ENCODE measurements at places on chromosomes 11 and 22.

DNA sequence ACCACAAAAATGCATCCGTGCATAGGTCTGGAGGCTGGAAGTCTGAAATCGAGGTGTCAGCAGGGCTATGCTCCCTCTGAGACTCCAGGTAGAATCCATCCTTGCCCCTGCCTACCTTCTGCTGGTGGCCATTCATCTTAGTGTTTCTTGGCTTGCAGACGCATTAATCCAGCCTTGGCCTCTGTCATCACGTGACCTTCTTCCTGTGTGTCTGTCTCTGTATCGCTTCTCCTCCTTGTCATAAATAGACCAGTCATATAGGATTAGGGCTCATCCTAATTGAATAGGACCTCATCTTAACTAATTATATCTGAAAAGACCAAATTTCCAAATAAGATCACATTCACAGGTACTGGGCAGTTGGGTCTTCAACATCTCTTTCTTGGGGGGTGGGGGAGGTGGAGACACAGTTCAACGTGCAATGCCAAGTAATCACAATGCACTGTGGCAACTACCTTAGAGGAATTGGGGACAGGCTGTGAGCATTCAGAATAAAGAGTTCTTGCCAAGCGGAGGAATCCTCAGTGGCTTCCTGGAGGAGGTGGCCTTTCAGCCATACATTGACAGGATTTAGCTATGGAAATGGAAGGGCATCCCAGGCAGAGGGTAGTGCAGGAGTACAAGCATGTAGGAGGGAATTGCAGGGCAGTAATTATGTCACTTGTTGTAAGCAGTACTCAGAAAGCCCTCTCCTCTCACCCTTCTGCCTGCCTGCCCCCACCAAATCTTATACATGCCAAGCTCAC lies 96.2 kb upstream of the SYT13 start:
- no peak for DNase-seq

DNA sequence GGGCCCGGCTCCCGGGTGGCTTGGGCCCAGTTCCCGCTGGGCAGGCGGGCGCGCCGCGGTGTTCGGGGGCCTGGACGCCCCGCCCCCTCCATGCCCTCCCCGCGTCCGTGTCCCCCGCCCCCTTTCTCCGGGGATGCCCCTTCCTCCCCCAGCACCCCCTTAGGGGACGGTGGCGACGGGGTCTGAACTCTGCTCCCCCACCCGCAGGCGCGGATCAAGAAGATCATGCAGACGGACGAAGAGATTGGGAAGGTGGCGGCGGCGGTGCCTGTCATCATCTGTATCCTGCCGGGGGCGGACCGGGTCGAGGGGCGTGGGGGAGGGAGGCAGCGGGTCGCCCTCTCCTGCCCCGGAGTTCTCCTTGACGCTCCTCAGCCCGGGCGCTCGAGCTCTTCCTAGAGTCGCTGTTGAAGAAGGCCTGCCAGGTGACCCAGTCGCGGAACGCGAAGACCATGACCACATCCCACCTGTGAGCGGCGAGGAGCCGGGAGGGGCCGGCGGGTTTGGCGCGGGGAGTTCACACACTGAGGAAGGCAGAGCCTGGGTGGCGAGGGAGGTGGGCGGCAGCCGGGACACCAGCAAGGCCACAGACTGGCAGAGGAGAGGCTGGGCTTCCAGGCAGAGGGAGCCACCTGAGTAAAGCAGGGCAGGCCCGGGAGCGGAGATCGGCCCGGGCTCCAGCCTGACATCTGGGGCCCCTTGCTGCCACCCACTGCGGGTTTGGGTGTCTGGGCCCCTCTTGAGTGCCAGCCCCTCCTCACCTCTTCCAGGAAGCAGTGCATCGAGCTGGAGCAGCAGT lies 546 bp downstream of the DRAP1 start:
- no peak for DNase-seq

GRCh38 chr11:13338019-13338426 lies 60.4 kb downstream of the BMAL1 start:
- DNase-seq, result no peak

DNA sequence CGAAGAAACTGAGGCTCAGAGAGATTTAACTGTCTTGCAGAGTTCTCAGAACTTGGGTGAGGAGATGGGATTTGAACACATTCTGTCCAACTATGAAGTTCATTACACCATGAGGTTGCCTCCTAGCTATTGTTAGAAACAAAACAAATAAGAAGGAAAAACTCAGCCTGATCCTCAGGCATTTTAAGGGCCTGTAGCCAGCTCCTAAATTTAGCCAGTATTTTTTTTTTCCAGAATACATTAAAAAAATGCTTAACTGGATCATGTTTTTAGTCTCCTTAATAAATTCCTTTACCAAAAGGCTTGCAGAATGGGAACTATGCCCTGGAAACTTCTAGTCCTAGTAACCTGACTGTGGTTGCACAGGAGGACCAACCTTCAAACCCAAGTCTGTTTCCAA lies 212.0 kb downstream of the CSNK2A3 start:
- no peak for DNase-seq

DNA sequence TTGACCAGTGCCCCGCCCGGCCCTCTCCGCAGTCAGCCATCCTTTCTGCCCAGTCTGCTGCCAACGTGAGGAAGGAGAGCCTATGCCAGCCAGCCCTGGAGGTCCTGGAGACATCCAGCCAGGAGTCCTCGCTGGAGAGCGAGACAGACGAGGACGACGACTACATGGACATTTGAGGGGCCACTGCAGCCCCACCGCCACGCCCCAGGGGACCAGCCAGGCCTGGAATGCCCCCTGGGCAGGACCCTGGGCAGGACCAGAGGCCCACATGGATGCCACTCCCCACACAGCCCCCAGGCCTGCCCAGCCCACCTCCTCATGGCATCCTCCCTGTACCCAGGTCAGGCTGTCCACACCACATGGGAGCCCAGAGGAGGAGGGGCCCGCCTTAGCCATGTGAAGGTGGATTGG lies 3.3 kb upstream of the SUSD2 start:
- DNase-seq, result no peak

GRCh38 chr11:24064309-24064903 lies 432.4 kb upstream of the LUZP2 start:
- DNase-seq, result no peak

- no peak for DNase-seq
Measured at GRCh38 chr11:90197377-90197776, 25.5 kb downstream of the CHORDC1 start.

- no peak for DNase-seq
Measured at GRCh38 chr11:105574974-105575373, 34.9 kb upstream of the GRIA4 start.

DNA sequence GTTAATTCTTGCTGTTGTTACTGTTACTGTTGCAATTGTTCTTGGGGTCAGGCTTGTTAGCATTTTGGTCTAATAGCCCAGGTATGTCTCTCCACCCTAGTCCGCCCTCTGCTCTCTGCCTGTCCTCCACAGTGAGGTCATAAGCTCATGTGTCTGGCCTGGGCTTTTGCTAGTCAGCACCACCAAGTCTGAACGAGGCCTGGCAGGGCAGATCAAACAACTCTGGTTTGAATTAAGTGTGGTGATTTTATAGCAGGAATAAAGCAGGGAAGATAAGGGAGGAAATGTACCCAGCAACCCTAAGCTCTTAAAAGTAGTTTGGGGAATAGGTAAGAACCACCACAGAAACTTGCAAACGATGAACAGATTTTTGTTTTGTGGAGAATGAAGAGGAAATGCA lies 98.7 kb downstream of the ABTB2 start:
- DNase-seq, result no peak

DNA sequence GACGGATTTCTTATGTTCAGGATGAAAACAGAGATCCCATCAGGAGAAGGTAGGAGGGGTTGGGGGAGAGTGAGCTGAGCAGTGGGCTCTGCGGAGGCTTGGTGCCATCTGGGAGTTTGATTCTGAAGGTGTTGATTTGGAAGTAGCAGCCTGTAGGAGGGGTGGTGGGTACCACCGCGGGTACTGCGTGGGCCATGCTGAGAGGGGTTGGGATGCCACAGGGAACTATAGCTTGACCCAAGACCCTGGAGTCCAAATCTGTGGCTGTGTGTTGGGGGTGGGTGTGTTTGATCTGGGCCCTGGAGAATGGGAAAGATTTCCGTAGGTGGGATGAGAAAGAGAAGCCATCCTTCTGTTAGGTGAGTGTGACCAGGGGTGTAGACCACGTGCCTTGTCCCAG lies 5.0 kb downstream of the INCENP start:
- DNase-seq, result no peak

GRCh38 chr11:103076361-103076760 lies 15.6 kb downstream of the DCUN1D5 start:
- no peak for DNase-seq

GRCh38 chr11:4589017-4589416 lies 4.8 kb upstream of the OR52I1 start:
- no peak for DNase-seq

DNA sequence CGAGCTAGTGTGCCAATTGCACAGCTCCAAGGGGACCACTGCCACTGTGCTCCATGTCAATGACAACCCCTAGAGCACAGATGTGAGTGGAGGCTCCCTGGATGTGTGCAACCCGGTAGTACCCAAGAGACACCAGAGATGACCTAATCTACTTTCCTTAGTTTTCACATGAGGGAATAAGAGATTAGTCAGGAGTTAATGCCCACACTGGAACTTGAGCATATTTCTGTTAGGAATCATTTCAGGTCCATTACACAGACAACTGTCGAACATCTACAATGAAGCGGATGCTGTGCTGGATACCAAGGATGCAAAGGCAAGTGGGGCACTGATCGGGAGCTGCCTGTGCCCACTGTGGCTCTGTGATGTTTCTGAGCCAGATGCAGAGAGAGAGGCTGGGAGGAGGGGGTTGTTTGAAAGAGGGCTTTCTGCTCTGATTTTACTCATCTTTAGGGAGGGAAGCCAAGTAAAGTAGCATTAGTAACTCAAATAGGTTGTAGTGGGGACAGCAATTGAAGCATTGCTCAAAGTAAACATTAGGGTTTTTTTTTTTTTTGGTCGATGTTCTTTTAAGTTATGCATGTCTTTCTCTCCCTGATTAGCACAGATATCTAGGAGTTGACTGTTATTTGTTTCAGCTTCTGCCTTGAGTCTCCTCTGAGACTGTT lies 82.5 kb upstream of the SORL1-AS1 start:
- DNase-seq, result no peak

DNA sequence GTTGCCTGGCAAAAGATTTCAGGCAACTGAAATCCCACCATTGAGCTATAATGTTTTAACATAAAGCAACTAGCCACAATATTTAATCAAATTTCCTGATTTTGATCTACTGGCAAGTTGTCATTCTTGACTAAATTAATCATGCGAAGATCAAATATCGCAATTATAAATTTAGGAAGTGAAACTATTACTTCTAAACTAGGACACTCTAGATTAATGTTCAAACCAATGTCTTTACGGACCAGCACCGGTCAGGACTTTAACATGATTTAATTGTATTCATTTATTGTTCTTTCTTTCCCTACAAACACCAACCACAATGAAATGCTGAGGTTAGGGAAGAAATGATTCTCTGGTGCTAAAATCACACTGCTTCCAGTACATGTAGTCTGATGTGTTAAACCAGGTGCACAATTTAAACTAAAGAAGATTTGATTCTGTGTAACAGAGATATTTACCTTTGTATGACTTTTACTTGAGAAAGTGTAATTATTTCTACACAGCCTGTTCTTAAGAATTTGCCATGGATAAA lies 14.9 kb downstream of the GAS2 start:
- DNase-seq, result no peak

DNA sequence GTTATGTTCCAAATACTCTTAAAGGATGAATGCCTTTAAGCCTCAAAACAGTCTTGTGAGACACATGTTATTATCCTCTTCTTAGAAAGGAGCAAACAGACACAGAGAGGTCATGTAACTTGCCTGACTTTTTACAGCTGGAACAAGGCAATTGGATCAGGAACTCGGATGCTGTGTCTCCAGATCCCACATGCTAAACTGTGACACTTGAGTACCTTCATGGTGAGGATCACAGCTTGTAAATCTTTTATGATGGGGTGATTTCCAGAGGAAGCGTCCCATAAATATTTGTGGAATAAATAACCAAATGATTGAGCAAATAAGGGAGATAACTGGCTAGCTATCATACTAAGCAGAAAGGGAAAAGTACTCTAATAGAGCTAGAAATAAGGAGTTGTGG lies 171.2 kb downstream of the C11orf91 start:
- no peak for DNase-seq

- DNase-seq, result no peak
Measured at GRCh38 chr22:41907436-41908401, 7.2 kb downstream of the SHISA8 start.

DNA sequence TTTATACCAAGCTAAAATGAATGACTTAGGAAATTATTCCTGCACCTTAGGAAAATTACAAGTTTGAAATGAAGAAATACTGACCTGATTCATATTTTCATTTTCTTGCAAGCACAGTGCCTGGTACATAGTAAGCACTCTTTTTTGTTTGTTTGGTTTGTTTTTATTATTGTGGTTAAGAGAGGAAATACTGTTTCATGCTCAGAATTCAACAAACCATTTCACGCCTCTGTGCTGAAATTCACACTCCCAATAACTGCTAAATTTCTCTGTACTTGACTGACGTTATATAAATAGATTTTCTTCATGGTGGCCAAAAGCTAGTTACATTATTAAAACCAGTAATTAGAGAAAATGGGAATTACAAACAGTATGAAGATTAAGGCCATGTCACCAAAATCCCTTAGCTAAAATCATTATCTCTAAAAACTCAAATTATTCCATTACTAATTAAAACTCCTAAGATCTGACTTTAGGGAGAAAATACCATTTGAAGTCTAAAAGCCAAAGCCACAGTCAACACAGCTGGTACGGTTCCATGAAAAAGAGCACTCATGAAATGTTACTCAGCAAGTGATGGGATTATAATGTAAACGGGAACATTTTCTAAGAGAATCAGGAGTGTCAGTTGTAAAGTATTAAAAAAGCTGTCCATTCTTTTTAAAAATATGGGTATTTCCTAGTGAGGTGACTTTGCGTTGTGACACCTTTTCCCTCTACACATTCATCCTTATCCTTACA lies 77.8 kb upstream of the DDI1 start:
- DNase-seq, result no peak
